ENCODE measurements at places on chromosomes 6 and 20.

DNA sequence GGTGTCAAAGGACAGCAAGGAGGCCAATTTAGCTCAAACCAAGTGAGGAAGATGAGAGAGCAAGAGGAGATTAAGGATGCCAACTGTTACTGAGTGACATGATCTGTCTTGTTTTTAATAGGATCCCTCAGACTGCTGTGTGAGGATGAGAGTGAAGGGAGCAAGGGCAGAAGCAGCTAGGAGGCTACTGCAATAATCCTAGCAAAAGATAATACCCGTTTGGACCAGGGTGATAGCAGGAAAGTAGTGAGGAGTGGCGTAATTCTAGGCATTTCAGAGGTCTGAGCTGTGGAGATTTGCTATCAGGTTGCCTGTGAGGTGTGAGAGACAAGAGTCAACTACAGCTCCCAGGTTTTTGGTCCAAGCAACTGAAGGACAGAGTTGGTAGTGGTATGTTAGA lies 14.7 kb downstream of the UBE2V1 start:
- no peak for DNase-seq

GRCh38 chr6:156953127-156953478 lies 175.9 kb downstream of the ARID1B start:
- no peak for DNase-seq

DNA sequence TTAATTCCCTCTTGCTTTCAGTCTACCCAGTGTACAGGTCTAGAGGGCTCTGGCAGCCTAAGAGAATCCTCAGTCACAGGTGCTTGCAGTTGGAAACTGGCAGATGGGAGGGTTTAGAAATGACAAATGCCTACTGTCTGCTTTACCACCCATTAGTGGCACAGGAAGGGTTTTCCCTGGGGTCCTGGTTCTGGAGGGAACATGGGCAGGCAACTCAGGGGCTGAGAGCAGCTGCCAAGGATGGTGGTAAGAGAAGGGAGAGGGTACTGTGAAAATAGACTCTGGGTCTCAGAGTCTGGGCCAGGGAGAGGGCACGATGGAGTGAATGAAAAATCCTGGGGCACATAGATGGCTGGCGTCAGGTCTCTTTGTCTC lies 103.5 kb downstream of the TCP11 start:
- no peak for DNase-seq

- DNase-seq, result no peak
Observed at GRCh38 chr6:75719133-75719532, 29.9 kb upstream of the MYO6 start.

DNA sequence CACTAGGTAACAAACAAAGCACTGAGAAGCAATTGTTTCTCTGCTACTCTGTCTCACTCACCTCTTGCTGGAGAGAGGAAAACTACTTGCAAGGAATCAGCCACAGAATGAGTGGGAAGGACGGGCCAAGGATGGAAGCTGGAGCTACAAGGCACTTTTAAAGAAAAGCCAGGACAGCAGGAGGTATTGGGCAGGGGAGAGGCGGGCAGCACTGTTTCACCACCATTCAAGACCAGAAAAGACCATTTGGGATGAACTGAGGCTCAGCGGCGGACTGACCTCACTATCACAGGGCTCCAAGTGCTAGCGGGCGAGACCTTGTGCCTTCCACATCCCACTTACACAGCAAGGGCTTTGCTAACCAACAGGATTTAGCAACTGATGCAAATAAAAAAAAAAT lies 137.4 kb downstream of the IPCEF1 start:
- no peak for DNase-seq

DNA sequence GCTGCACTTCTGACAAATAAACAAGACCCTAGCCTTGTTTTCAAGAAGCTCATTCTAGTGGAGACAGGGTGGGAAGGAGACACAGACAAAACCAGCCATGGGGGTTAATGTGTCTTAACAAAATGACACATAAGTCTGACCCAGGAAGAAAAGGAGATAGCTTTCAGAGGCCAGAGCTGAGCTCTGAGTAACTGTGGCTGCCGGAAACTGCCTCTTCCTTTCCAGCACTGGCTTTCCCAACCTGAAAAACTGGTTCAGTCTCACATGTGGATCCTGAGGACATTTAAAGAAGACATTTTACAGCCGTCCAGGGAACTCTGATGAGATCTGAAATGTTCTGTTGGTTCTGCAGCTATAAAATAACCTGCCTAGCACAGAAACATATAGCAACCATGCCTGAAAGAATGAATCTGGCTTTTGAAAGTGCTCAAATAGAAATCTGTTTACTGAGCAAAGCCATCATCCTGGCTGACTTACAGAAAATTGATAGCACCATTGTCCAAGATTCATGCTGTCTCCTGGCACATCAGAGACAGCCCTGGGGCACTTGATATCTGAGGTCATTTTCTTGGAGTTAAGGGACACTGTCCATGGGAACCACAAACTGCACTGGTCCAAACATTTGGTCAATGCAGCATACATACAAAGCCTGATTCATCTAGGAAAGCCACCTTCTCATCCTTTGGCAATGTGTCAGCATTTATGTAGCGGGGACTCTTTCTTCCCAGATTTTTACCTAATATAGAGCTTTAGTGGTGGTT lies 83.2 kb upstream of the PAX1 start:
- DNase-seq, result no peak

DNA sequence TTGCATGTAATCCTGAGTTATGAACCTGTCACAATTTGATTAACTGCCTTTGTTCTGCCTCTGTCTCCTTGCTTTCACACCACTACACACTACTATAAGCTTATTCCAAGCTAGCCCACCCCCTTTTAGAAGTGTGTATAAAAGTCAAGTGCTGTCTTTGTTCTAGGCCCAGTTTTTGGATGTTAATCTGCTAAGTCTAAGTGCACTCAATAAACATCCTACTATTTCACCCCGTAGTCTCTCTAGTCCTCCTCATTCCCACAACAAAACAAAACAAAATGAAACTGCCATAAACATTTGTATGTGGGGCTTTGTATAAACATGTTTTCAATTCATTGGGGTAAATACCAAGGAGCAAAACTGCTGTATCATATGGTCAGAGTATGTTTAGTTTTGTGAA lies 16.1 kb upstream of the SPACA1 start:
- no peak for DNase-seq

DNA sequence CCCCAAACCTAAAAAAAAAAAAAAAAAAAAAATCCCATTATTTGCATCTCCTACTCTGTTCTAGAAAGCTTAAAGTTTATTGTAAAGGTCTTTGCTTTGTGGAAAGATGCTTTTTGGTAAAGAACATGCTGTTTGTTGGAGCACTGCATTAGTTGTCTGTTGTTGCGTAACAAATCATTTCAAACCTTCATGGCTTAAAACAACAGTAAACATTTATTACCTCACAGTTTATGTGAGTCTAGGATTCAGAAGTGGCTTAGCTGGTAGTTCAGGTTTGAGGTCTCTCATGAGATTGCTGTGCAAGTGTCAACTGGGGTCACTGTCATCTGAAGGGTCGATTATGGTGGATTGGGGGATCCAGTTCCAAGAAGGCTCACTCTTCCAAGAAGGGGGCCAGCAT lies 155.2 kb upstream of the ZFP64 start:
- DNase-seq, result no peak

DNA sequence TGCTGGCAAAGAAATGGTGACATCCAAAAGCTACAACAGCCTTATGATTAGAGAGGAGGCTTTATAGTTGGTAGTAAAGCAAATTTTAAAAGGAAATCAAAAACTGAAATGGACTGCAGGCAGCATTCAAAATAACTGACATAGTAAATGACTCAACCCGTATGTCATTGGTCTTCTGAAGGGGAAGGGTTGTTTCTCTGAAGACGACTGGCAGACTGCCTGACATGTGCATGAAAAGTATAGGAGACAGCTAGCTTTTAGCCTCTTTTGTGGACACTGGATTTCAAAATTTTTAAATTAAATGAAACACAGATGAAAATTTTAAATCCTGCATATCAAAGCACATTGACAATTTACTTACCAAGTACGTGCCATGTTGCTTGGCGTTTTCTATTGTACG lies 90.7 kb downstream of the TRMT6 start:
- no peak for DNase-seq

DNA sequence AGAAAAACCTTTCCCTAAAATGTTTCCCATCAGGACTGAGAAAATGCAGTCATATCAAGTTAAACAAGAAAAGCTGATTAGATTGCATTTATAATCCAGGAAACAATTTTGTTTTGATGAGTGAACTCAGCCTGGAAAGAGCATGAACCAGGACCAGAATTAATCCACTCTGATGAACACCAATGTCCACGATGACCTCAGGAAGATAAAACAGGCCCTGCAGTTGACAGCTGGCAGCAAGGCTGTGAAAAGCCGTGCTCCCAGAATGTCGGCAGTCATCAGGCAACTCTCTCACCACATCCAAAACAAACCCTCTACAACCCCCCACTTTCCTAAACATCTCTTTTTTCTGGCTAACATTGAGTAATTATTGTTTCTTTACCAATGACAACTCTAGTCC lies 74.0 kb upstream of the PROKR2 start:
- no peak for DNase-seq

DNA sequence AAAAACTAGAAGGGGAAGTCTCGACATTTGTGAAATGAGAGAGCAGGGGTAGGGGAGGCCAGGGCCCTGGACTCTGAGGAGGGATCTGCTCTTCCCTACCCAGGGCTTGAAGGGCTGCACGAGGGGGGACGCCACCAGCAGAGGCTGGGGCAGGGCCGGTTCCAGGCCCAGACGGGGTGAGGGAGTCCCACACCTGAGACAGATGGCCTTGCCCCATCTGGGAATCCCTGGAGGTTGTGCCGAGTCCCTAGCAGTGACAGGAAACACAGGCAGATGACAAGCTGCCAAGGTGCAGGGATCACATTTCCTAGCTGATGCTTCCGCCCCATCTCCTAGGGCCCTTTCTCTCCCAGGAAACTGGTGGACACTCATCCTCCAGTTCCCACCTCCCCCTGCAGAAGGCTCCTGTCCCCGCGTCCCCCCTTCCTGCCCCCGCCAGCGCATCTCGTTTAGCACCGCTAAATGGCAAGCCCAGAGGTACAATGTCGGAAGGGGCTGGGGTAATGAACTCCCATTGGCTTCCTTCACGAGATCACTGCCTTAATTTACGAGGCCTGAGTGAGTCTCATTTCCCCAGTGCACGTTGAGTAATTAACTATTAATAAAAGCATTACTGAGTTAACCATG lies 35.2 kb upstream of the CDH22 start:
- DNase-seq, result no peak

- no peak for DNase-seq
Observed at GRCh38 chr6:128095362-128095761, 194.5 kb upstream of the THEMIS start.

DNA sequence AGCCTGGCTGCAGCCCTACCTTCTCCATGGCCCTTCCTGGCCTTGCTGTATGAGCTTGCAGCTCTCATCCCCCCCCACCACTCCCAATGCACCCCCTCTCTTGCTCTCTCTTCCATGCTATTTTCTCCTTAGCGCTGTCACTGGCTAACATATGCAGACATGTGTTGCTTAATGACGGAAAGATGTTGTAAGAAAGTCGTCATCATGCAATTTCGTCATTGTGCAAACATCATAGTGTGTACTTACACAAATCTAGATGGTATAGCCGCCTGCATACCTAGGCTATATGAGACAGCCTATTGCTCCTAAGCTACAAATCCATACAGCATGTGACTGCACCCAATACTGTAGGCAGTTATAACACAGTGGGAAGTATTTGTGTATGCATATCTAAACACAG lies 27.0 kb downstream of the ANGPT4 start:
- DNase-seq, result no peak

DNA sequence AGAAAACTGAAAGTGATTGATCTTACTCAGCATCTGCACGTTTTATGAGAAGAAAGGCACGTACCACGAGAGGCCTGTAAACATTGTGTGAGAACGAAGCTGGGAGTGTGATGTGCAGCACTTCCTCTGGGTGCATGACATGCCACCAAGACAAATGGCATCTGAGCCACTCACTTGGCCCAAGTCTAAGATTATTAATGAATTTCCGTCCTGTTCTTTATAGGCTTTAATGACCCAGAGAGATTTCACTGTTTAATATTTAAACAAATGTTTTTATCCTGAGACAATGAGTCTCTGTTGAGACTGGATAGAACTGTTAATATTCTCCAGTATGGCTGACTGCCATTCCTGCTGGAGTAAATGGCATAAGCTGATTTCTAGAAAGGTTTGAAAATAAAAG lies 172.6 kb upstream of the PHACTR1 start:
- DNase-seq, result no peak
